ENCODE measurements at places on chromosomes 2 and 18.

- DNase-seq = peak; percentile 7
Observed at GRCh38 chr2:197571627-197572271, 55.9 kb downstream of the MOB4 start.

- no peak for DNase-seq
Observed at GRCh38 chr2:186431306-186431705, 54.8 kb upstream of the ZC3H15 start.

GRCh38 chr2:101655702-101656422 lies 41.6 kb upstream of the MAP4K4 start:
- no peak for DNase-seq

DNA sequence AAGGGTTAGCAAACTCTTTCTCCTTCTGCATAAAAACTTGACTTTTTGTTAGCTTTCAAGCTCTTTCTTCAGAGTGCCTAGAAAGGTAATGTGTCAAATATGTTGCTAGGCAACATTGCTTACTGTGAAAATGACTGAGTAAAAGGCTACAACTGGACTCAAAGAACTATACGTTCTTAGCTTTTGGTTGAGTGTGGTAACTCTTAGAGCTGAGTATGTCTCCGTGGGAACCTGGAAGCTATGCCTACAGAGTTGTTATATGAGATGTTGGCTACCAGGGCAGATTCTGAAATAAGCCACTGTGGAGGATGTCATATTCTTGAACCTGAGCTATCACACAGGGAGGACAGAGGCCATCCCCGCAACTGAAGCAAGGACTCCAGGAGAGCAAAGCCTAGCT lies 105.5 kb downstream of the ARL6IP6 start:
- DNase-seq = no peak

- peak; percentile 62 for DNase-seq
Observed at GRCh38 chr2:158464426-158465281, 7.9 kb downstream of the PKP4 start.

DNA sequence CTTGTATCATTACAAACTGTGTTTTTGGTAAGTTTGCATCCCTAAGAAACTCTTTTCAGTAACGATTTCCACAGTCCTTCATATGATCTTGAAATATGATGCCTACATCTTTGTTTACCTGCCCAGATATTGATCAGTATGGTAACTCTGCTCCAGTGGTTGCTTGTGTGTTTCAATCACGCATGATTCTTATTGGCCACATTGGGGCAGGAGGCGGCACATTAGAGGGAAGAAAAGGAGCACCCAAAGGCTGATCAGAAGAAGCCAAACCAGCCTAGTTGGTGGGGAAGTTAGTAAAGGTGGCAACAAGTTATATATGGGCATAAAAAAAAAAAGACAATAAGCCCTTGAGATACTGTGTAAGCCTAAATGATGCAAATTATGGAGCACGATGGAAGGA lies 158.9 kb downstream of the RHBDD1 start:
- DNase-seq = no peak

DNA sequence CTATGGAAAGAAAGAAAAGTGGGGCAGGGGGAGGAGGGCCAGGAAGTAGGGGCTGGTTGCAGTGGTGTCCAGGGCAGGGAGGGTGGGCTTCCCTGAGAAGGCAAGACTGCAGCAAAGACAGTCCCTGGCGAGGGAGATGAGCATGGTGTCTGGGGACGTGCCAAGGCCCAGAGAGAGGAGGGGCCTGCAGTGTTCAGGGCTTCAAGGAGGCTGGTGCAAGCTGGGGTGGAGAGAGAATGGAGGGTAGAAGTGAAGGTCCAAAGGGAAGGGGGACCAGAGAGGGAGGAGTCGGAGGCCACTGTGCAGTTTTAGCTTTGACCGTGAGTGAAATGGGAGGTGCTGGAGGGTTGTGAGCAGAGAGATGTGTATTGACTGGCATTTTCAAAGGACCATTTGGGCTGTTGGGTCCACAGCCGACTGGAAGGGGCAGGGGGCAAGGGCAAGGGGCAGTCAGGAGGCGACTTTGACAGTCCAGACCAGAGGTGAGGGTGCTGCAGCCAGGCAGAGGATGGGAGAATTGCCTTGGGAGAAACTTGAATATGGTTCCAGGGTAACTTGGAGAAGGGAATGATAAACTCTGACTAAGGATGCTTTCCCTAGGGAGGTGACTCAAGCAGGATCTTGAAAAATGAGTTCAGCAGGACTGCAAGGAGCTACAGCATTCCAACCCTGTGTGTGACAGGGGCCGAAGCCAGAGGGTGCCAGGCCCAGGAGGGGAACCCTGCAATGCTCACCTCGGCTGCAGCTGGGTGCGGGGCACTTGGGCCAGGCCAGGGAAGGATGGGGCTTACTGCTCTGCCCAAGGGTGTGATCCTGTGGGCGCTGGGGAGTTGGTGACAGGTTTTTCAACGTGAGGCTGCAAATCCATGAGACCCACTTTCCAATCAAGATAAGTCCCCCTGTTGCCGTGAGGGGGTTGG lies 177.1 kb upstream of the HAAO start:
- DNase-seq = no peak

- no peak for DNase-seq
Observed at GRCh38 chr2:215461836-215462532, 26.1 kb upstream of the FN1 start.

GRCh38 chr2:62904344-62904743 lies 146.3 kb upstream of the OTX1 start:
- no peak for DNase-seq

- no peak for DNase-seq
Observed at GRCh38 chr2:161886248-161886647, 187.8 kb downstream of the DPP4 start.

DNA sequence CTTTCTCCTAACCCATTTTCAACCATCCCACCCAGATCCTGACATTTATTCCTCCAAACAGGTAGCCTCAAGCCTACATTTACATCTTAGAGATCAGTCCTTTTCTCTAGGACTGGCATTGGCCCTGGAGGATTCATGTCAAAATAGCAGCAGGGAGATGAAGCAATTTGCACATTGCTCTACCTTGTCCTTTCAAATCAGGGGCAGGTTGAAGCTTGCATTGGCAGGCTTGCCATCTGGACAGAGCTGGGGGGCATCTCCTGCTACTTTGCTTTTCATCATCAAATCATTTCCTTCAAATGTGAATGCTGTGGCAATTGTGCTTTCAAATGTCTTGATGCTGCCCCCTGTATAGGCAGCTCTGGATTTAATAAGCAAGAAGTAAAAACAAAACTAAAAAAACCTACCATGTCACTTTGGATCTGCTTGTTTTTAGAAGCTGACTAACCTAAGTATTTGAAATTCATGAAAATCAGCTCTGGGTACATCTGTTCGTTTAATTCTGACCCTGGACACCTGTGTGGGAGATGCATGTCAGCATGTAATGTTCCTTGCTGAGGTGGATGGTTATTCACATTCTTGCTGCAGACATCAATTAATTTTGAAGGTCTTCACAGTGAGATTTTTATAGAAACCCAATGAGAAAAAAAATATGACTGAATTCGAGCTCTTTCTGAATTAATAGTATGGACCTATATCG lies 47.9 kb downstream of the KIF5C start:
- DNase-seq = no peak

DNA sequence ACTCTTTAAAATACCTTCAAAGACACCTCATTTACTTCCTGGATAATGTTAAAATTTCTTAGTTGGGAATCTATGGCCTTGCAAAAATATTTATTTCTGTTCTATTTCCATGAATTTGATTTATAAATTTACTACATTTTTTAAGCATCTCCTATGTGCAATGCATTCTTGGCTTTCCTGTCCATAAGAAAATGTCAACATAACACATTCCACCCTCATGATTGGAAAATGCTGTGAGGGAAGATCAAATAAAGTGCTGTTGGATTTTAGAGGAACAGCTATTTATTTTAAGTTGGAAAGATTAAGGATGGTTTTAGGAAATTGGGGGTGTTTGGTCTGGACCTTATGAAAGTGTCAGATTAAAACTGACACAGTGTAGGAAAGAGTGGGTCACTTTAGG lies 45.4 kb upstream of the MC4R start:
- no peak for DNase-seq

GRCh38 chr2:99451686-99452085 lies 38.1 kb downstream of the REV1 start:
- no peak for DNase-seq

- no peak for DNase-seq
Observed at GRCh38 chr2:122300758-122301157, 545.3 kb downstream of the TSN start.

- DNase-seq = no peak
Observed at GRCh38 chr2:107730898-107731297, 95.8 kb upstream of the RGPD4 start.

- no peak for DNase-seq
Observed at GRCh38 chr18:35484034-35484433, 13.7 kb downstream of the INO80C start.

DNA sequence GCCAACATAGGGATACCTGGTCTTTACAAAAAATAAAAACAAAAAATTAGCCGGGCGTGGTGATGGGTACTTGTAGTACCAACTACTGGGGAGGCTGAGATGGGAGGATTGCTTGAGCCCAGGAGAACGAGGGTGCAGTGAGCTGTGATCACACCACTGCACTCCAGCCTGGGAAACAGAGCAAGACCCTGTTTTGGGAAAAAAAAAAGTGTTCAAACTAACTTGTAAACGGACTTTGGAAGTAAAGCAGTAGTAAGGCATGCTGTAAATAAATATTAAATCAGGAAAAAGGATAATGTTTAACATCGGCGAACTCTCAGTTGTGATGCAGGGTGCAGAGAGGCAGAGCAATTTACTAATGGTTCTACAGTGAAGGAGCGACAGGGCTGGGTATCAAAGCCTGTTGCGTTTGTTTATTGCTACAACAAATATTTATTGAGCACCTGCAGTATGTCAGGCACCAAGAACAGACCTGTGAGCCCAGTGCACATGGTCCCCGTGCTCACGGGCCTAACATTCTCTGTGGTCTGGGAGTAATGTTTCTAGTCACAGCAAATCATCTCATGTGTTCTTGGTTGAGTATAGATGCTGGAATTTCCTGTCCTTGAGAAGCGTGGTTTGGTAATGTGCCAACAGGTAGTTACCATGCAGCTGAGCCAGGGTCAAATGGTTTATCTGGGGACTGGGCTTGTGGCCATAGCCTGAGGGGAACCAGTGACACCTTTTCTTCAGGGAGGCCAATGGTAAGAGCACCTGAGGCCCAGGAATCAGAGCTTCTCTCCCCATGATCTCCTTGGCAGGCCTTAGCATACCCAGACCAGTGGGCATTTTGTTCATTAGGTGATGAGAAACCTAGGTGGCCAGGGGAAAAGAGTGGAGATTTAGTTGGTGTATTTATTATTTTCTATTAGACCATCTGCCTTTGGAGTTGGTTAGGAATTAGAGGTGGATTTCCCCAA lies 27.9 kb upstream of the GREB1 start:
- peak; percentile 79 for DNase-seq

DNA sequence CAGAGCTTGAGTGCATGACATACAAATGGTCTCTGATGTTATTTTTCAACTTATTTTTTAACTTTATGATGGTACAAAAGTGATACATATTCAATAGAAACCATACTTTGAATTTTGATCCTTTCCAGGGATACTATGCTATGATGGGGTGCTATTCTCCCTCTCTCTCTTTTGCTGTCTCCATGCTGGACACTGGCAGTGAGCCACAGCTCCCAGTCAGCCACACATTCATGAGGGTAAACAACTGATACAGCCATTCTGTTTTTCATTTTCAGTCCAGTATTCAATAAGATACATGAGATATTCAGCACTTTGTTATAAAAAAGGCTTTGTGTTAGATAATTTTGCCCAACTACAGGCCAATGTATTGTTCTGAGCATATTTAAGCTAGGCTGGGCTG lies 859.3 kb upstream of the KLHL29 start:
- DNase-seq = no peak

GRCh38 chr2:85326406-85327159 lies 1.2 kb downstream of the TGOLN2 start:
- no peak for DNase-seq

DNA sequence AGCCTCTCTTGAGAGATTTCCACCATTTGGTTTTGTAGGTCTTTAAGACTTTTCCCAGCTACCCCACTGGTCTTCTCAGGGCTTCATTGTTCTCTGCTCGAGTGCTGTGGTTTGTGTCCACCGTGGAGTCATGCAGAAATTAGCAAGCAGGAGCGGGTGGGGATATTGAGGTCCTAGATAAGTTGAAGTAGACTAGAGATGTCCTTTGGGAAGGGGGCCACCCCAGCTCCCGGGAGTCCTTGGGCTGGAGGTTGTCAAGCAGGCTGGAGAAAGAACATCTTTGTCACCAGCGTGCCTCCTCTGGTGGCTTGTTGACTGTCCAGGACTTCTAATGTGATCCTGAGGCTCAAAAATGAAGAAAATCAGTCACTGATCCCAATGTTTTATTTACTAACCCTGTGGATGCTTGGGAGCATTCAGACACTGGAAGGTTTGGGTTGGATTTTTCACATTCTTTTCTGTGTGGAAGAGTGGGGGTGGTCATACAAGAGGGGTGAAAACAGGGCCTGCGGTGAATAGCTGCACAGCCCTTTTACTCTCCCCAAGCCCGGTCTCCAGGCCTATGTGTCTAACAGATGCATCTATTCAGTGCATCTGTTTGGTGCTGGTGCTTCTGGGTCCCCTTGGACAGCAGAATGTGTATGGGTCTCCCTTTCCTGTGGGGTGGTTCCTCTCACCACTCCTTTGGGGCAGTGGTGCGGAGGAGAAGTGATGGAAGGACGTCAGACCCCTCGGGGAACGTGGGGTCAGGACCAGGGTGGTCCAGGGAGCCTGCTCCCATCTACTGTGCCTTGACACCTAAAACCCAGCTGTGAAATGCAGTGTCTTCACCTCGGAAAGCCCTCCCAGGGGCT lies 208.1 kb downstream of the KLHL29 start:
- DNase-seq = no peak

GRCh38 chr2:120348134-120348736 lies 2.3 kb downstream of the INHBB start:
- DNase-seq = peak; percentile 65
